ENCODE measurements at places on chromosomes 3 and 15.

DNA sequence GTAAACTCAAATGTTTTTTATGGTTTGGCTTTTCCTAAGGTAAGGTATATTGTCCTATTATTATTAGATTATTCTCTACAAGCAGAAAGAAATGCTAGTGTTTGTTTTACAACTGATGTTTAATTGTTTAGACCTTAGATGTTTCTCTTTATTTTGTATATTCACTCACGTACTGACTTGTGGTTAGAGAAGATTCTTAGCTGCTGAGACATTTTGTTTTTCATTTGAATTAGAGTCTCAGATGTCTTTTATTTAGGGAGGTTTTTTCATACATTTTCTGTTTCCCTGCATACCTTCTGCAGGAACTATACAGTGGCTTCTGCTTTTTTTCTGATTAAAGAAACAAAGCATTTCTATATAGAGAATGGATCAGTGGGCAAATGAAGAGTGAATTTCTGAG lies 110.9 kb downstream of the MYRIP start:
- no peak for DNase-seq

GRCh38 chr3:100083209-100083608 lies 31.1 kb downstream of the FILIP1L start:
- DNase-seq, result no peak

- DNase-seq, result no peak
Measured at GRCh38 chr3:123971406-123971805, 10.4 kb upstream of the CCDC14 start.

- peak; percentile 56 for DNase-seq
Measured at GRCh38 chr3:4720316-4721075, 227.3 kb downstream of the ITPR1 start.

- peak; percentile 65 for DNase-seq
Measured at GRCh38 chr15:67839499-67839928, 331 bp downstream of the RNU6-1 start.

- no peak for DNase-seq
Measured at GRCh38 chr15:95826412-95827195, 503.9 kb upstream of the NR2F2 start.

DNA sequence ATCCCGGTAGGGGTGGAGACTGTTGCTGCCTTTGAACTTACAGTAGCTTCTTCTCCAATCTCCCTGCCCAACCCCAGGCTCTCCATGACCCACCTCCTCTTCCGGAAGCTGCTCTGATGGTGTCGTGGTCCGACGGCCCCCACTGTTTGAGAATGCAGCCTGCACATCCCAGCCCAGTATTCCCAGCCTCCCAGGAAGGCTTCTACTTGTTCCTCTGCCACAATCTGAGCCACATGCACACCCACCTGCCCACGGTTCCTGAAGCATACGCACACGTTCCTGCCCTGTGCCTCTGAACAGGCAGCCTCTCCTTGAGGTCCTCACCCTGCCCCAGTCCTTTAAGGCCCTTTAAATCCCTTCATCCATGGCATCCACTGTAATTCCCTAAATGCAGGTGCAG lies 57.4 kb downstream of the ABTB1 start:
- DNase-seq, result no peak

DNA sequence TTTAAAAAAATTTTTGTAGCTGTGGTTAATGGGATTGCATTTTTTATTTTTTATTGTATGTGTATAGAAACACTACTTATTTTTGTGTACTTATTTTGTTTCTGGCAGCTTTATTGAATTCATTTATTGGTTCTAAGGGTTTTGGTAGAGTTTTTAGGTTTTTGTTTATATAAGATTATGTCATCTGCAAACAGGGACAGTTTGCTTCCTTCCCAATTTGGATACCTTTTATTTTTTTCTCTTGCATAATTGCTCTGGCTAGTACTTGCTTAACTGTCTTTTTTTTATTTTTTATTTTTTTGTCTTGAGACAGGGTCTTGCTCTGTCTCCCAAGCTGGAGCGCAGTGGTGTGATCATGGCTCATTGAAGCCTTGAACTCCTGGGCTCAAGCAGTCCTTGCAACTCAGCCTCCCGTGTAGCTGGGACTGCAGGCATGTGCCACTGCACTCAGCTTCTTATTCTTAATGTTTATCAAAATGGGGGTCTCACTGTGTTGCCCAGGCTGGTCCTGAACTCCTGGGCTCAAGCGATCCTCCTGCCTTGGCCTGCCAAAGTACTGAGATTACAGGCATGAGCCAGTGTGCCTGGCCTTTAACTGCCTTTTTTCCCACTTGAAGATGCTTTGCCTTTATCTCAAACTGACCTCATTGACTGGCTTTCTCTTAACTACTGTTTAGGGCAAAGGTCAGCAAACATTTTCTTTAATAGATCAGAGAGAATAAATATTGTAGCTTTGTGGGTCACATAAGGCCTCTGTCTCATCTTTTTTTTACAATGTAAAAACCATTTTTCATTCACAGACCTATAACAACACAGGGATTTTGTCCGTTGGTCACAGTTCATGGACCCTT lies 8.6 kb downstream of the TFG start:
- DNase-seq, result no peak

GRCh38 chr15:25181293-25182097 lies 226.7 kb downstream of the SNRPN start:
- DNase-seq, result no peak
